CD4-positive, alpha-beta T cell treated with Interleukin-15 for 4 hours (primary cell): ENCODE measurements at places on chromosomes 4 and X.

- DNase-seq: no peak
These were observed 20.7 kb downstream of the UBE2K start for GRCh38 chr4:39718366-39719323.

- no peak for DNase-seq
These were observed 113.8 kb upstream of the PUDP start for GRCh38 chrX:7261672-7262332.

GRCh38 chr4:109548655-109549054 is 11.4 kb upstream of the MCUB start:
- peak; percentile 32 for DNase-seq

- DNase-seq: no peak
These were observed 26.1 kb upstream of the LONRF3 start for GRCh38 chrX:118948270-118948669.

DNA sequence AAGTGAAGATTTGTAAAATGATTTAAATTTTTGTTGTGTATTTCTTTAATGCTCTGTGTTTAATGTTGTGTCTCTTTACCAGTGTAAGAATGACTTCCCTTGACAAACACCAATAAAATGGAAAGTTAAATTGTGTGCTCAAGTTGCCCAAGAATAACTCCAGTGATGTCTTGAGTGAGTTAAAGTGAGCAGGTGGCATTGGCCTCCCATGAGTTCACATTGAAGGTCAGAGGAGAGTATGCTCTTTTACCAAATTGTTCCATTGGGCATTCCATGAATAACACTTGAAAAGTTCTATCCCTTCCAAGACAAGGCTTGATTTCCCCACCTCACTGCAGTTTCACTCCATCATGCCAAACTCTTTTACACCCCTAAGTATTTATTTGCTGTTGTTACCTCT is 4.5 kb downstream of the ANXA5 start:
- DNase-seq: no peak

GRCh38 chrX:136759968-136760367 is 20.8 kb downstream of the ARHGEF6 start:
- peak; percentile 20 for DNase-seq

DNA sequence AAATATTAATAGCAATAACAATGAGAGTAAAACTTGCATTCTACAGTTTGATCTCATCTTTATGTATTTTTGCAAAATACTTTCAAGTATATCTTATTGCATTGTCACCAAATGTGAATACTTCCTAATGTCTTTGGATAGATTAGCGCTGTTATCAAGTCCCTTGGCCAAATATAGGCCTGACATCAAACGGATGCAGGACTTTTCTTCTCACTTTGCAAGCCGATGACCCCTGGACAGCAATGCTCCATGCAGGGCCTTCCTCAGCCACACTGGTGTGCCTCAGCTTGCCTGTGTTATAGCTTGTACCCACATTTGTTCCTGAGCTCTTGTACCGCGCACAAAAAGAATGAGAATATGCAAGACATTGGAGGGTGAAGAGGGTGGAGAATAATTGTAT is 18.0 kb upstream of the NMU start:
- no peak for DNase-seq

- no peak for DNase-seq
These were observed 106.0 kb upstream of the NOCT start for GRCh38 chr4:138909587-138909986.

DNA sequence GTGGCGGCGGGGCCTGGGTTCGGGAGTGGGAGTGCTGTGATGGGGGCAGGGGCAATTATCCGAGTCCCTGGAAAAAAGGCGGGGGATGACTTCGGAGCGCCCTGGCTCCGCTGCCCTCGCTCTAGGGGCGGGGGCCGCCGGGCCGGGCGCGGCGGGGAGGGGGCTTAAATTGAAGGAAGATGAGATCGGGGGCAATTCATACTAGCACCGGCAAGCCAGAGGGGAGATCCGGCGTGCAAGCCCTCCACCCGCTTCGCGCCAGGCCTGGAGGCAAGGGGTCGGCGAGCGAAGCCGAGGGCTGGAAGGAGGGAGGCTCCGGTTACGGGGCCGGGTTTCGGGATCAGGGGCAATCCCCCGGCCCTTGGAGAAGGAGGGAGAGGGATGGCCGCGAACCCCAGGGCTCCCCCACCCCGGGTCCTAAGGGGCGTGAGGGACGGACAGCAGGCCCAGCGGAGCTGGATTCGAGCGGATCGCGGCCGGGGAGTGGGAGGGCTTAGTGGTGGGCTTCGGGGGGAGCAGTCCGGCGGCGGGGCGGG is 1.2 kb downstream of the BCORL1 start:
- DNase-seq: no peak

DNA sequence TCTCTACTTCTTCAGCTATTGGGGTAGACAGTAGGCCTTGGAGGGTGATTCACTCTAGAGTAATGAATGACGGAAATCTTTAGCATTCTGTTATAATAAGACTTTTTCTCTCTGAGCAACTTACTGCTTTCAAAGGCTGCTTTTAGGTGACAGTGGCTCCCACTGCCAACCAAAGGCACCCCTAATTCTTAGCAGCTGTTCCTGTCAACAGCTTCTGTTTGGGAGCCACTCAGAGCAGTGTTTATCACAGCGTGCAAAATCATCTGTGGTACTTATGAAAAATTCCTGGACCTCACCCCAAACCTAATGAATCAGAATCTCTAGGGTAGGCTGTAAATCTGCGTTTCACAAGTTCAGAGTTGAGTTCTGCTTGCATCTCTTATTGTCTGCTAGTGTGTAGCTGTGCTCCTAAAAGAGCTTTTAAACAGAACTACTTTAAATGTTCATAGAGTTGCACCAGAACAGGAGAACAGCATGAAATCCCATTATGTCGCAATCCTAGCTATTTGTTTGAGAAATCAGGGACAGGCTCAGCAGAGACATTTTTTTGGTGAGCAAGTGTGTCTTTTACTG is 52.8 kb upstream of the POU4F2 start:
- DNase-seq: no peak

DNA sequence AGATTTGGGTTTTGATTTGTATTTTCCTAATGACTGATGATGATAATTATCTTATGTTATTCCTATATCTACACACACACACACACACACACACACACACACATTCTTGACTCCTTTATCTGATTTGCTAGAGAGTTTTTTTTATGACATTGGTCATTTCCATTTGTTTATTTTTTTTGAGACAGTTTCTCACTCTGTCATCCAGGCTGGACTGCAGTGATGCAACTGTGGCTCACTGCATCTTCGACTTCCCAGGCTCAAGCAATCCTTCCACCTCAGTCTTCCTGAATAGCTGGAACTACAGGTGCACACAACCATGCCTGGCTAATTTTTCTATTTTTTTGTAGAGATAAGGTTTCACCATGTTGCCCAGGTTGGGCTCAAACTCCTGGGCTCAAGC is 6.7 kb downstream of the ZNF81 start:
- DNase-seq: no peak

DNA sequence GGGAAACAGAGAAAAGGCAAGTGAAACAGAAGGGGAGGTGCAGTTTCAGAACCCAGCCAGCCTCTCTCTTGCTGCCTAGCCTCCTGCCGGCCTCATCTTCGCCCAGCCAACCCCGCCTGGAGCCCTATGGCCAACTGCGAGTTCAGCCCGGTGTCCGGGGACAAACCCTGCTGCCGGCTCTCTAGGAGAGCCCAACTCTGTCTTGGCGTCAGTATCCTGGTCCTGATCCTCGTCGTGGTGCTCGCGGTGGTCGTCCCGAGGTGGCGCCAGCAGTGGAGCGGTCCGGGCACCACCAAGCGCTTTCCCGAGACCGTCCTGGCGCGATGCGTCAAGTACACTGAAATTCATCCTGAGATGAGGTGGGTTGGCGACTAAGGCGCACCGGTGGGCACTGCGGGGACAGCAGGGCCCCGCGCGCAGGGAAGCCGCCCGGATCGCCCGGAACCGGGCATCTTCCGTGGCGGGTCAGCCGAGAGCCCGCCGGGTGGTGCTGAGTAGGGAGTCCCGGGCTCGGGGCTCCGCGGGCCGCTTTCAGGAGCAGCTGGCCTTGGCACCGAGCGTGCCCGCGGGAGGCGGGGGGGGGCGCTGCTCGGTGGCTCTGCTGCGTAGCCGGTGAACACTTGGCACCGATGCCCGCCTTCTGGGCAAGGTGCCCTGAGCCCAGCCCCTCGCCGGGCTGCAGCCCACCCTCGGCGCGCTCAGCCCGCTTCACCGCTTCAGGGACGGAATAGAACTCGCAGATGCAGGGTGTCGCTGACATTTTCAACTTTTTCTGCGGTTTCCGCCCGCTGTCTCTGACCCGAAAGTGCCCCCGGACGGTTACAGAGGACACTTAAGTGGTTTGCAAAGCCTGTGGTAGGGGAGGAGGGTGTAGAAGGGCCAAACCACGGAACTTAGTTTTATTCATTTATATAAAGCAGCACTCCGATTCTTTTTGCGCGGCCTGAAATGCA is at the start of gene CD38:
Gene CD38 (plus strand): TSS at position 40 of the 953 bp plus-strand sequence. CDS start 87 bp downstream, at position 127.
- DNase-seq: peak; percentile 40

- DNase-seq: no peak
These were observed 9.9 kb upstream of the GASK1B start for GRCh38 chr4:158182736-158183135.

DNA sequence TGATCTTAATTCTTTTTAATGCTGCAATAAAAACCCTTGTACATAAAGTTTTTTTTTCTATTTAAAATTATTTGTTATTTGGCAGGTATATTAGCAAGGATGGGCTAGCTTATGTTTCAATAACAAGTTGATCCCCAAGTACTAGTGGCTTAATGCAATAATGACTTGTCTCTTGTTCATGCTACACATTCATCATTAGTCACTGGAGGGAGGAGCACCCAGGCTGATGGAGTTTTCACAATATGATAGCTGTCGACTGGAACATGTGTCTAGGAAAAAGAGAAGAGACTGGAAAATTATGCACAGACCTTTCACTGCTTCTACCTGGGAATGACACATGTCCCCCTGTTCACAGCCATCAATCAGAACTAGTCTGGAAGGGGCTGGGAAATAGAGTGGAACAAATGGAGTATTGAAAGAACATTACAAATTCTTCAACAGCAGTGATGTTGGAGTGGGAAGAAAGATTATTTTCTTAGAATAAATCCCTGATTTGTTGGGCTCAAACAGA is 387.9 kb upstream of the RPS6KA3 start:
- DNase-seq: no peak

DNA sequence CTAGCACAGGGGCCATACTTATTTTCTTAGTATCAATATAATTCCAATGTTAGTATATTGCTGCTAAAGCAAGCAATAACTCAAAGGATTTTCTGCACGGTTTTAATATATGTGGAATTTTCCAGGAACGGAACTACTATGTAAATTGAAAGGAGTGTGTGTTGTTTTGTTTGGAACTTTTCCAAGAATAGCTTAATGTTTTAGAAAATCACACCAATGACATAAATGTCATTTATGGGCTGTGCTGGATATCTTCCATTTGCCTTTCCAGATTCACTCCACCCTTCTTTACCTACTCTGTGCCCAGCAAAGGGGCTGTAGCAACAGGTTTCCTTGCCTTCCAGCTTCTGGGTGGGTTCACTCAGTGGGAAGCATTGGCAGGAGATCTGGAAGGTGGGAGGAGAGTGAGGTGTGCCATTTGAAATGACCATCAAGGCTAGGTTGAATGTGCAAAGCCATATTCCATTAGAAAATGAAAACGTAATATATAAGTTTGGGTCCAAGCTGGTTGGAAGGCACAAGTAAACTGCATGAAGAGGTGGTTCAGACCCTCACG is 25.2 kb upstream of the ZFX start:
- DNase-seq: no peak

- DNase-seq: peak; percentile 53
These were observed 669 bp downstream of the IRF2 start for GRCh38 chr4:184473499-184474262.

DNA sequence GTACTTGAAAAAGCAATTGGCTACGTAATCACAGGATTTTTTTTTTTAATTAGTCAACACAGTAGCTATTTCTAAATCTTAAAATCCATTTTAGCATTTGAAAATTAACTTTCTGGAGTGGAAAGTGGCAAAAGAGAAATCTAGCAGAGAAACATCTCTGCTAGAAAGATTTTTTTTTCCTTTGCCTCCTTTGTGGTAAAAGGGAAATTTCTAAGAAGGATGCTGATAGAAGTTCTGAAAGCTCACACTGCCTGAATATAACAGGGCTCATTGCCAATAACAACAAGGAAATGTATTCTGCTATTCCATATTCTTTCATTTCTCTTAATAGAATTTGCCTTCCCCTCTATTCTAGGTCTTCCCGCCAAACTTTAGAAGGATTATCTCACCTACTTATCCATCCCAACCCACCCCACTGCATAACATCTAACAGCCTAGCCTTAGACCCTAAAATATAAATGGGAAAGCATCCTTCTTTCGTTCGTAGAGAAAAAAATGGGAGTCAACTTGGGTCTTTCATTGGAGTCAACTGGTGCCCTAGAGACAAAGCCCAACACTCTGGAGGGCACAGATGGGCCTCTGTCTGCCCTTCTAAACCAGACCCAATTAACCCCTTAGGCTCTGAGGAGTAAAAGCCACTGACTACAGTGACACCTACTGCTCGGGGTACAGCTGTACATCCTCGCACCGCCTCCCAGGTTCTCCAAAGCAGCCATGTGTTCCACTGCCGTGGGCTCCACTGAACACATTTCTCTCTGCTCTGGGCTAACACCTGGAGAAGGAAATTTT is 103.9 kb downstream of the MAML3 start:
- DNase-seq: no peak

DNA sequence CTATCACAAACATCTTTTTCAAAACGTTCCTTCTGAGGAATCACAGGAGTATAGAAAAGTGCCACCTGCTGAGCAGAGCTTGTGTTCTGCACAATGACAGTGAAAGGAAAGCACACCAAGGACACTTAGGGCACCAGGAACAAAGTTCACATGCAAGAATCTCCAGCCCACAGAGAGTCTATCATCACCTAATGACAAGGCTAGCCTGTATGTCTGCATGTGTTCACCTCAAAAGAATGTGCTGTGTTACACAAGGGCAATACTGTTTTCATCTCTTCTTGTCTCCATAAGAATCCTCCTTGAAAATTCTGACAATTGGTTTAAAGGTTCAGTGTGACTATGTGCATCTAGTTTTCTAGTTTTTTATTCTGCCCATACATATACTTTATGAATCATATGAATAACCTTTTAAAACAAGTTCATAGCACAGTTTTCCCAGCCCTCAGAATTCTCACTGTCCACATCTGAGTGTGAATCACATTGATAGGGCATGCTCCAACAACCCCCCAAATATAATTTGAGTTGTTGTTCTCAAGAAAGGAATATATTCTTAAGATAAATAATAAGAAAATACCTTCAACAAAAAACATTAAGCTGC is 118.0 kb downstream of the PWWP3B start:
- no peak for DNase-seq

- DNase-seq: no peak
These were observed 248.2 kb upstream of the TEX13A start for GRCh38 chrX:105468741-105469140.
